ENCODE measurements at places on chromosomes 12 and 14.

- DNase-seq, result no peak
These were observed 40.4 kb upstream of the VRK1 start for GRCh38 chr14:96756745-96757144.

DNA sequence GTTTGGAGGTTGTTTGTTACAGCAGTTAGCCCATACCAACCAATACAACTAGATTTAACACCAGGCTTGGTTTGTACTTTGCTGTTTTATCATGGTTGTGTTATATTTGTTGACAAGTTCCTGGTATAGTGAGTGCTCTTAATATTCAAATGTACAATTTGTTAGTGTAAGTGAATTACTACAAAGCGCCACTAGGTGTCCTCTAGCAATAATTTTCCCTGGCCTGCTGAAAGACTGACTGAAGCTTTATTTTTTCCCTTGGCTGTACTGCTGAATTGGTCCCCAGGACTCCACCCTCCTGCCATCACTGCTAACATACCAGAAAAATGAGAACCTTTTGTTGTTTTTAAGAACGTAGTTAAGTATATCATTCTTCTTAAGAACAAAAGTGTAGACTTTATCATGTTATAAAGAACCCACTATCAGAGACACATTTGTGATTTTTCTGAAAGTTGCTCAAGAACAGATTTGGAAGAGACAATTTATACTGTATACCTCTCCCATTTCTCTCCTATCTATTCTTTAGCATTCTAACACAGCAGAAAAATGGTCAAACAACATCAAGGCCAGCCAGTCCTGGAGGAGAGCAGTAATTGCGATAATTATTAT is 75.3 kb upstream of the FAR2 start:
- peak; percentile 53 for DNase-seq

DNA sequence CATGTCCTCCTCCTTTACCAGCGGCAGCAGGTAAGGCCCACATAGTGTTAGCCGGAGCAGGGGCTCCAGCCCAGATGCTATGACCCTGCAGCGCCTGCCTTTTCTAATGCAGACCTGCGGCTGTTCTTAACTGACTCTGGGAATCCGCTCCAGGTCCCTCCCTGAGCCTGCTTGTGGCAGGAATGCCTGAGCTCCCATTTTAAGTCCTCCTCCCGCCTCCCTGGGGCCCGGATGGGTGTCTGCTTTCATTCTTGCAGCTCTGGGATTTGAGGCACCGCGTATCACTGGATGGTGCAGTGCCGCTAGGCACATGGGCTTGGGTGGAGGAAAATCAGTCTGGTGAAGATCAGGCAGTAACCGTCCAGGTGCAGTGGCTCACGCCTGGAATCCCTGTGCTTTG is 7.6 kb downstream of the TSPAN9 start:
- no peak for DNase-seq

- no peak for DNase-seq
These were observed 5.7 kb upstream of the STYX start for GRCh38 chr14:52724360-52724644.

DNA sequence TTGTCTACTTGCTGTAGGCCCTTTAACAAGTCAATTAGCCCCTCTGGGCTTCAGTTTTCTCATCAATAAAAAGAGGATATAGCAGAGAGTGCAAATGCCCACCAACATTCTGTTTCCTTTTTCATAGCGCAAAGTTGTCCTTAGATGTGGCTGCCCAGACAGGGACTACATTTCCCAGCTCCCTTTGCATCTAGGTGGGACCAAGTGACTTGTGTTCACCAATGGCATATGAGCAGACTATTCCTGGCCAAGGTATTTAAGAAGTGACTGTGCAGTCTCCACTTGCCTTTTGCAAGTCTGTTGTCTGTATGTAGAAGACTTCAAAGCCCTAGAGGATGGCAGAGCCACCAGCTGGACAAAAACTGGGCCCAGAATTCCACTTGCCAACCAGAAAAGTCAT is 59.7 kb downstream of the DAO start:
- DNase-seq, result no peak

- DNase-seq, result peak; percentile 50
These were observed 6.6 kb downstream of the BRF1 start for GRCh38 chr14:105294142-105294597.

GRCh38 chr12:116406529-116406928 is 129.0 kb upstream of the MED13L start:
- peak; percentile 93 for DNase-seq

GRCh38 chr12:105076913-105077312 is 7.3 kb downstream of the ALDH1L2 start:
- no peak for DNase-seq

- DNase-seq, result no peak
These were observed 55.6 kb downstream of the RASSF8 start for GRCh38 chr12:26014085-26014484.

GRCh38 chr12:103882861-103883596 is 42.0 kb upstream of the NT5DC3 start:
- no peak for DNase-seq

GRCh38 chr14:90341784-90342183 is 10.0 kb upstream of the NRDE2 start:
- no peak for DNase-seq

DNA sequence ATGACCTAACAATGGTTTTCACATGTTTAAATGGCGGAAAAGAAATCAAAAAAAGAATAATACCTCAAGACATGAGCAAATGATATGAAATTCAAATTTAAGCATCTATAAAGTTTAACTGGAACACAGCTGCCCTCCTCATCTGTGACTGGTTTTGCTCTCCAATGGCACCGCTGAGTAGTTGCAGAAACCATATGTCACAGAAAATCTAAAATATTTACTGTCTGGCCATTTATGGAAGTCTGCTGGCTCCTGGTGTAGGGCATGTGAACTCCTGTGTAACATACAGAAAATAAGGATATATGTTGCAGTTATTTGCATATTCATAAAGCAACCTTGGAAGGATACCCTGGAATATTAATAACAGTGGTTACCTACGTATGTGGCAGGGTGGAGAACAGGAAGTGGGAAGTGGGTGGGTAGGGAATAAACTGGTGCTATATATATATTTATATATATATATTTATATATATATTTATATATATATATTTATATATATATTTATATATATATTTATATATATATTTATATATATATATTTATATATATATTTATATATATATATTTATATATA is 48.4 kb downstream of the LTBP2 start:
- DNase-seq, result no peak

DNA sequence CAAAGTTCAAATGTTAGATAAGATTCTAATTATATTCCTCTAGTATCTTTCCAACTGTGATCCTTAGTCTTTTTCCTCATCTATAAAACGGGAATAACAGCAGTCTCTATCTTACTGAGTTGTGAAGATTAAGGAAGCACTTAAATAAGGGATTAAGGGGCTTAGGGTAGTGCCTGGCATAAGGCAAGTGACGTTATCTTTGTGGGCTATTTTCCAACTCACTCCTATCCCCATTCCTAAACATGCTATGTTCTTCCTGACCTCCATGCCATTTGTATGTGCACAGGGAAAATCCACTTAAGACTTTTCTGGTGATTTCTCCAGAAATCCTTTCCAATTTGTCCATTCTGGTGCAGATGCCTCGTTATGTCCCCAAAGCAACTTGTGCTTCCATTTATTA is 33.3 kb downstream of the SUPT16H start:
- DNase-seq, result no peak

DNA sequence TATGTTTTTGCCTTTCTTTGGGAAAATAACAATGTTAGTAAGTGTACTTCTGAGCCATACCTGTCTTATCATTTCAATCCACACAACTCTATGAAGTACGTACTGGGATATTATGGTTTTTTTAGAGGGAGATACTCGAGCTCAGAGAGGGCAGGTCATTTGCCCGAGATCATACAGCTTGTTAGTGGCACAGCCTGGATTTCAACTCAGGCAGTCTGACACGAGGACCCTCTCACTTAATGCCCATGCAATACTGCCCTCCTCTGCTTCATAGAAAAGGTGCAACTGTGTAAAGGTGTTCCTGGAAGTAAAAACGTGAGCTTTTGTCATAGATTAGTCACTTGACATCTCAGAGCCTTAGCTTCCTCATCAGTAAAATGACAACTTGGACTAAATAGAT is 128.0 kb downstream of the NDUFA12 start:
- no peak for DNase-seq

- no peak for DNase-seq
These were observed 69.7 kb downstream of the ARF6 start for GRCh38 chr14:49962621-49963020.

DNA sequence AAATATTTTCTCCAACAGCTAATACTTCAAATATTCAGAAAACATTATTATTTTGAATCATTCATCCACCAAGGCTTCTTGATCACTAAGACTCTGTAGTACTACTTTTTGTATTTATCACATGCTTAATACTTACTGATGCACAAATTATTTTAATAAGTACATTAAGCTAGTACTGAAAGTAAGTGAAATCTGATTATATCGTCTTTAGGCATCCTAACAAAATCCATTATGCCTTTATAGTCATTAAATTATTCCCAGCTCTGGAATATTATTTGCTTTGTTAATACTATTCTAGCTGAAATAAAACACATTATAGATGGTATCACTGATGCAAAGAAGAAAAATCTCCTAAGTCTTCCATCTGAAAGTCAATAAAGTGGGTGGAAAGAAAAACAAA is 75.1 kb upstream of the TTC7B start:
- DNase-seq, result no peak

Measured in AG08395 (cell line).